ENCODE measurements at places on chromosomes 13 and 19.

GRCh38 chr13:112984501-112984900 lies 15.5 kb downstream of the MCF2L start:
- DNase-seq: no peak

DNA sequence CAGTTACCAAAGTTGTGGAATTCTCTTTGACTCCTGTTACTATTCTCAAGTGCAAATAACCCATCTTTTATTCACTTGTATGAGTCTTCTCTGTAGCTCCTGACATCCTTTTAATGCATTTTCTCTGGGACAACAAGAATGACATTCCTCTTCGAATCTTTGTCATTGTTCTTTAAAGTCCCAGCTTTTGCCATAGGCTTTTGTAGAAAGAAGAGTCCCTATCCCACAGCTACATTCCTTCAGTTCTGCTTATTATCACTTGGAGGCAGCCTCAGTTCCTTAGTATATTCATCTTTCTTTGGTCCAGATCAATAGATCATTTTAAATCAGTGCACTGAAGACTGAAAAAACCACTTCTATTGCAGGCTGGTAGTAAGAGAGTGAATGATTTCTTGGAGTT lies 560.2 kb downstream of the DACH1 start:
- DNase-seq: no peak

GRCh38 chr13:50650592-50651504 lies 192.6 kb downstream of the DLEU7 start:
- DNase-seq: no peak

GRCh38 chr13:105572401-105572800 lies 963.1 kb downstream of the EFNB2 start:
- DNase-seq: no peak

DNA sequence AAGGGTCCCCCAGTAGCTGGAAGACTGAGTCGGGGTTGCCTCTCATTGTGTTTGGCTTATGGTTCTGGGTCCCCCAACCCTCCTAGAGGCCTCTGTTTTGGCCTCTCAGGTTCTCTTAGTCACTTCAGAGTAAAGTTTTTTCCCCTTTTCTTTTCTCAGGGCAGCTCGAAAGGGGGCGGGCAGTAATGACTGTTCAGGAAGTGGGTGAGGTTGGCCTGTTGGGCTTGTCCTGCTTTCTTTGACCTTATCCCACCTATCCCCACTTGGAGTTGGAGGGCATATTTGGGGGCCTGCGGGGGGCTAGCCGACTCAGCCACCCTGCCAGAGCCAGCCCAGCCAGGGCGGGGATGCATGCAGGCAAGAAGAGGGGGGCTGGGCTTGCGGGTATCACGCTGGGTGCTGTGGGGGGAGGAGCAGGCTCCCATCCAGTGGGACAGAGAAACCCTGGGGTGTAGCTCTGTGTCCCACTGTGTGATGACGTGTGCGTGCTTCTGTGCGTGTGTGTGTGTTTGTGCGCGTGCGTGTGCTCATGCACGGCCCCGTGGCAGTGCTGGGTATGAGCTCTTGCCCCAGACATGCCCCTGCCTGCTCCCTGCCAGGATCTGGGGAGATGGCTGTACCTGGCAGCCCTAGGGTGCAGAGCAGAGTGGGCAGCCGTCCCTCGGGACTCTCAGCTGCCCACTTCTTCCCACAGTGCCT lies 1.4 kb downstream of the CIC start:
- DNase-seq: peak; percentile 67

- DNase-seq: no peak
Observed at GRCh38 chr13:46565808-46566750, 13.1 kb downstream of the LRCH1 start.

GRCh38 chr19:8209462-8210378 lies 550 bp downstream of the CERS4 start:
- DNase-seq: peak; percentile 76

- DNase-seq: no peak
Observed at GRCh38 chr13:30004204-30004603, 153.8 kb upstream of the UBL3 start.

DNA sequence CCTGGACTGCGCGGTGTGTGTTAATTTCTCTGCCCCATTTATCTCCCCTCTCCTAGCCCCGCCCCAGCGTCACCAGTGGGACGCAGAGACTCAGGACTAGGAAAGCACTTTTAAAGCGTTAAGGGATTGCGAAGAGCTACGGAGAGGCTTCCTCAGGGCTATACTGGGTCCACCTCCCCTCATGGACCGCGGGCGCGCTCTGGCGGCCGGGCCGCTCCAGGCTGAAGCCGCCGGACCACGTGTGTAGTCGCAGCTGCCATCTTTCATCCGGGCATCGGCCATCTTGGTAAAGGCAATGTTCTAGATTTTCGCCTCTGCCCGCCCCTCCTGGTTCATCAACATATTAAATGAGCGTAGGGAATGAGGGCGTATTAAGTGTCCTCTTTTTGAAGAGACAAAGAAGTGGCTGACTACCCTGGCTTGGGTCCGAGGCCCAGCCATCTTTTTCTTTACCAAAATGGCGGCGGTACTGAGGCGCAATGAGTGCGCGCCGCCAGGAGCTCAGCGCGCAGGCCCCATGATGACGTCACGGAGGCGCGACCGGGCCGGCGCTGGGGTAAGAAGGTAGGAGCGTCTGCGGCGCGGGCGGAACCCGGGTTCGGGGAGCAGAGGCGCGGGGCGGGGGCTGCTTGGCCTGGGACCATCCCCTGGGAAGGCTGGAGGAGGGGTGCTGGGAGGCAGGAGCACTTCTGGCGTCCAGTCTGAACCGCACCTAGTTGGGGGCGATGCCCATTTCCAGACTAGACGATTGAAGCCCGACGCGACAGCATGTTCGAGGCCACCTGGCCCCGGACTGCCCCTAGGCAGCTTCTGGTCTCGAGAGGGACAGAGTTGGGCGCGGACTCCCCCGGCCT lies at the start of gene CCDC124:
CCDC124 (plus strand) TSS at position 531 of the 854 bp plus-strand sequence. CDS start 3,406 bp downstream, outside the sequence.
- DNase-seq: peak; percentile 86

DNA sequence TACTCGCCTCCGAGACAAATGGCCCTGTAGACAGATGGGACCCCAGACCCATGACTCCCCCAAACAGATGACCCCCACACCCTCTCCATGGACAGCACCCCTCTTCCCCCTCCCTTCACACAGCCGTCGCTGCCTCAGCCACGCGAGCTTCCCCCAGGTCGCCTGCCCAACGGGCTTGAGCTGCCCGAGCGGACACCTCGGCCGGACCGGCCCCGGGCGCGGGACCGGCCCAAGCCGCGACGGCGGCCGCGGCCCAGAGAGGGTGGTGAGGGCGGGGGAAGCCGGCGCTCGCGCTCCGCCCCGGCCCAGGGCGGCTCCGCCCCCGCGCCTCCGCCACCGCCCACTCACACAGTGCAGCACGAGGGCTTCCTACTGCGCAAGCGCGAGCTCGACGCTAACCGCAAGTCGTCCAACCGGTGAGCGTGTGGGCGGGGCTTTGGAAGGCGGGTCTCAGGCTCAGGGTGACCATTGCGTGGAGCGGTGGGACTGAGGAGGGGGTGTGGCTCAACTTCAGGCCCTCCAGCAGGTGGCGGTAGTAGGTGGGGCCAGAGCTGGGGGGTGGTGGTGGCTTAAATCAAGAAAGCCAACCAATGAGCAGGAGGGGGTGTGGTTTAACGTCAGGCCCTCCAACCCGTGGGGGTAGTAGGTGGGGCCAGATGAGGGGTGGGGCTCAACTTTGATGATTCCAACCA lies 6.2 kb upstream of the SHKBP1 start:
- peak; percentile 96 for DNase-seq

DNA sequence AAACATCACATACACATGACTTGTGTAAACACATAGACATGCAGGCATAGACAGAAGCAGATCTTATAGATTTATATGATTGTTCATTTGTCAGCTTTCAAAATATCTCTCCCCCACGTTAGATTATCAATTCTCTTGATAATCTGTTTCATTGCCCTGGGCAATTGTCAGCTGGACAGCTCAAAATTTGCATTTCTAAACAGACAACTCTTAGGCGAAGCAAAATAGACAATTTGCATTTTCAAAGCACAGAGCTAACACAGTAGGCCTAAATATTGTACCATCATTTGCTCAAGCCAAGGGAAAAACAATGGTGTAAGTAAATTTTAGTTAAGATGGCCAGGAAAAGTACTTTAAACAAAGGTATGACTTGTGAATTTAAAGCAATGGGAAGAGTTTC lies 24.0 kb upstream of the KBTBD6 start:
- DNase-seq: no peak

DNA sequence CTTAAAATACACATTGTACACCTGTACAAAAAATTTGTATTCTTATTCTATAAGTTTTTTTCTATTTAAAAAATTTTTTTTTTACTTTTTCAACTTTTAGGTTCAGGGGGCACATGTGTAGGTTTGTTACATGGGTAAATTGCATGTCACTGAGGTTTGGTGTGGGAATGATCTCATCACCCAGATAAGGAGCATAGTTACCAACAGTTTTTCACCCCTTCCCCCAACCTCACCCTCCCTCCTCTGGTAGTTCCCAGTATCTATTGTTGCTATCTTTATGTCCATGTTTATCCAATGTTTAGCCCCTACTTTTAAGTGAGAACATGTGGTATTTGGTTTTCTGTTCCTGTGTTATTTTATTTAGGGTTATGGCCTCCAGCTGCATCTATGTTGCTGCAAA lies 89.9 kb downstream of the CDK8 start:
- DNase-seq: no peak

DNA sequence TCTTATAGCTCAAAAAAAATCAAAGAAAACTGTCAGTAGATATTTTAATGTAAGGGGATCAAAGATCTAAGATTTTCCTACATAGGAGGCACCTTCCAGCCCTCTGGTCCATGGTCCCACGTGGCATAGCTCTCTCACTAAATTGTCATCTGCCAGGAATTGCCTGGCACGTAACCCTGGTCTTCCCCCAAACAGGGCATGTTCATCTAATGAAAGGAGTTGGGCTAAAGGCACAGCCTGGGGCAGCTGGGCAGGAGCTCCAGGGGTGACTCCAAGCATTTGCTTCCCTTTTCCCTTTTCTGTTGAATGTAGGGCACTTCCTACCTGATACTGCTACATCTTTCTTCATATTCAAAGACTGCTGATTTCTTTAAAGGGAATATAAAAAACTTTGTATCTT lies 148.7 kb downstream of the COL4A1 start:
- no peak for DNase-seq

DNA sequence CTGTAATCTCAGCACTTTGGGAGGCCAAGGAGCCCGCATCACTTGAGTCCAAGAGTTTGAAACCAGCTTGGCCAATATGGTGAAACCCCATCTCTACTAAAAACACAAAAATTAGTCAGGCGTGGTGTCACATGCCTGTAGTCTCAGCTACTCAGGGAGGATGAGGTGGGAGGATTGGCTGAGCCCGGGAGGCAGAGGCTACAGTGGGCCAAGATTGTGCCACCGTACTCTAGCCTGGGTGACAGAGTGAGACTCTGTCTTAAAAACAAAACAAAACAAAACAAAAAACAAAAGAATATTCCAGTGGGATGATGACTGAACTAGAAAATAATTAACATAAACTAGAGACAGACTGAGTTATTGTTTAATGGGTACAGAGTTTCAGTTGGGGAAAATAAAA lies 81.7 kb upstream of the ABCC4 start:
- DNase-seq: no peak

DNA sequence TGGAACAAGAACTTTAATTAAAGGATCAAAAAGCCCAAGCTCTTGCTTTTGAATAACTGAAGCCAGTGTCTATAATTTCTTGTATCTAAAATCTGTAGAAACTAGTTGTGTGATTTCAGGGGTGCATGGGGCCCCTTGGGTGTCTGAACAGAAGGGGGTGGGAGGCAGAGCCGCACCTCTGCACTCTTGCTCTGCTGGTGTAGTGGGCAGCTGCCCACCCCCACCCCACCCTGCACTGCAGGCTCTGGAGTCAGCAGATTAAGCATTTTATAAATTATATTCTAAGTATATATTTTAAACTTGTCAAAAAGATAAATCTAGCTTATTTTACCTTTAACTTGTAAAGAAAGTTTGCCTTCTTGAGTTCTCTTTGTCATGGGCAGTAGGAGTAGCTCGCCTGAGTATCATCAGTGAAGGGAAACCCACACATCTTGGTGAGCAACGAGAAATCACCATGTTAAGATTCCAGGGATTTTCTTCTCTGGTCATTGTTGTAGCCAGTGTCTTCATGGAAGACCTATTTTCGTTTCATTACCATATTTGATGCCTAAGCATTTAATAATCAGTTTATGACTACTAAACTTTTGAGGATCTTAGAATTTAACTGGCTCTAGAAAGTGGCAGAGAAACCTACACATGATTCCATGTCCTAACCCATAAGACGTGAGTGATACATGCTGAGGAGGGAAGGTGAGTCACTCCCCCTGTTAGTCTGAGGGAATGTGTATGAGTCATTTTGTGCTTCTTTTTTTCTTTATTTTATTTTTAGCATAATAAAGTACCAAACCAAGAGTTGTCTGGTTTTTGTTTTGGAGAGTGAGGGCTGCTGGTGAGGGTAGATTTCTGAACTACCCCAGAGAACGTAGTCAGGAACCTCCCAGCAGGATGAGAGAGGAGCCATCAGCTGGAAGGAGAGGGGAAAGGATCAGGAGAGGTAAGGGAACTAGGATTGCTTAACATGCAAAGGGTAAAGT lies 7.7 kb downstream of the UBE2L5 start:
- no peak for DNase-seq

DNA sequence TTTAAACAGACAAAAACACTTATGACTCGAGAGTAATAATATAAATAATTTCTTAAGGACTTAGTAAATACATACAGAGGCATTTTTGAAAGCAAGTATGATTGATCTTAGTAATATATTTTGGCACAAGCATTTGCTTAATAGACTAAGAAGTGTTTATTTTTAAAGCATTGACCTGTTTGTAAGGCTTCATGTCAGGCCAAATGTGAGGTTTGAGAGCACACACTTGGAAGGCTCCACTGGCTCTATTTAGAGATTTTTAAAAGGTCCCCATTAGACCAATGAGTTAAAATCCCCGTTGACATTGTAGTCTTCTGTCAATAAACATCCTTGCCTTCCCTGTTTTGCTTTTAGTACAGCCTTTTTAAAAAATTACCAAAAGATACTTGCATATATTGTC lies 50.4 kb downstream of the ATP8A2 start:
- DNase-seq: no peak

DNA sequence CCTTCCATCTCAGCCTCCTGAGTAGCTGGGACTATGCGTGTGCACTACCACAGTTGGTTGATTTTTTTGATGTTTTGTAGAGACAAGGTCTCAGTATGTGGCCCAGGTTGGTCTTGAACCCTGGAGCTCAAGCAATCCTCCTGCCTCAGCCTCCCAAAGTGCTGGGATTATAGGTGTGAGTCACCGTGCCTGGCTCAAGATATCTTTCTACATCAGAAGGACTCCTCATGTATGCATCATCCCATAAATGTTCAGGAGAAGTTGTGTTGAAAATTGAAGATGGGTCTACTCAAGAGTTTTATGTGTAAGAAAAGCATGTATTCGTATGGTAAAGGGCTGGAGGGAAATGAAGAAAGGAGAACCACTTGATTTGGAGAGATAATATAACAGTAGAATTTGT lies 71.8 kb upstream of the STK24 start:
- no peak for DNase-seq

GRCh38 chr19:7676854-7677253 lies at the start of gene MCEMP1:
Gene MCEMP1, plus strand, starts transcription at chr19:7677090. Its CDS starts 31 bp downstream, at chr19:7677121.
- DNase-seq: no peak

Measured in T-helper 1 cell (primary cell).